ENCODE measurements at places on chromosomes 2 and 18. TPM values are rescaled to one million over a fixed set of nuclear protein-coding genes. Genes with fewer than 3 reads are reported as not detected.
A peak's percentile ranks its signal among the peaks of the same experiment; 100 is the strongest.

DNA sequence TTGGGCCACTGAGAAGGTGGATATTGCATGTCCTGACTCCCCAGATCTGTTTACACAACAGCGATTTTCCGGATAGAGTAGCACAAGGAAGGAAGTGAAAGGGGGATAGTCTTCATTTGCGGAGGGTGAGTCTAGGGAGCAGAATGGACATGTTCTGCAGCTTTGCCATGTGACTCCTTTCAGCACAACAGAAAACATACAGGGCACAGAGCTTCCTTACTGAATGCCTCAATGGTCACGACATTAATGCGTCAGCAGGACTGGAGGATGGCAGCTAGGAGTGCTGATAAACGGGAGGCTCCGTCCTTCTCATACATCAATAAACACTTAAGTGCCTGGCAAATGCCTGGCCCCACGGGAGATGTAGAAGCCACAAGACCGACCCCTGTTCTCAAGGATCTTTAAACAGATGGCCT is 163.0 kb downstream of the FAM210A start:
- DNase-seq: no peak

The TUBA3E gene
- not detected for total RNA-seq

The G6PC2 gene
- not detected for total RNA-seq

The ITGB6 gene
- total RNA-seq: 109 TPM

GRCh38 chr2:208407667-208408066 is 1.1 kb downstream of the PTH2R start:
- no peak for DNase-seq

GRCh38 chr2:156955701-156956100 is 301.8 kb upstream of the GALNT5 start:
- no peak for DNase-seq

- peak; percentile 77 for DNase-seq
Measured at GRCh38 chr2:219230059-219230540, 494 bp downstream of the ANKZF1 start.

GRCh38 chr18:58135183-58135641 is 91.2 kb downstream of the NEDD4L start:
- no peak for DNase-seq

GRCh38 chr2:109409321-109410038 is 204.3 kb downstream of the SEPTIN10 start:
- DNase-seq: no peak

GRCh38 chr2:105809097-105809473 is 64.4 kb downstream of the NCK2 start:
- no peak for DNase-seq

GRCh38 chr18:70522183-70522680 is 233.4 kb downstream of the SOCS6 start:
- no peak for DNase-seq

- DNase-seq: no peak
Measured at GRCh38 chr2:218746960-218747359, 35.0 kb upstream of the CYP27A1 start.

DNA sequence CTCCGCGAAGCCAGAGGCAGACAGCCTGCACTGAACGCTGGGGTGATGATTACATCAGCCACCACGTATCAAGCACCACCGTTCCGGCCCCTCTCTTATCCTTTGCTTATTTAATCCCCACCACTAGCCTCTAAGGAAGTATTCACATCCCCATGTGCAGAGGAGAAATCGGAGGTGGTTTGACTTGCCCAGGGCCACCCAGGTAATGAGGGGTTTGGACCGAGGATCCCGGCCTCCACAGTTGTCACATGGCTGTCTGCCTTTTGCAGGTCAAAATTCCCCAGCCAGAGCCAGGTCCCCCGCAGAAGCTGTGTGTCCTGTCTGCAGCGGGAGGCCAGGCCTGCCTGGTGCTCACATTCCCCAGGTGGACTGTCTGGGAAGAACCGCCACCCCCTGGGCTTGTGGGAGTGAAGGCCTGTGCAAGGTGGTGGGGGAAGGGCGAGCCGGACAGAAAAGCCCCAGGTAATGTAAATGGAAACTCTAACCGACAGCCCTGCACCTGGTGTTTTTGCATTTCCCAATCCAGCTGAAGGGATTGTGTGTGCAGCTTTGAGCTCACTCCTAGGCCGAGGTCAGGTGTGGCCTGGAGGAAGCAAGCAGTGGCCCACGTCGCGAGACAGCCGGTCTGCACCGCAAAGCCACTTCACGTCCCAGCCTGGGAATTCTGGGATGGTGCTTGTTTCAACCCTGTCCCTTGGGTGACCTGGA is 108.5 kb upstream of the ID2 start:
- peak; percentile 46 for DNase-seq

- no peak for DNase-seq
Measured at GRCh38 chr2:33409417-33409955, 67.0 kb upstream of the RASGRP3 start.
